Aorta (tissue), 5 donors: ENCODE measurements at places on chromosomes 4 and X.

DNA sequence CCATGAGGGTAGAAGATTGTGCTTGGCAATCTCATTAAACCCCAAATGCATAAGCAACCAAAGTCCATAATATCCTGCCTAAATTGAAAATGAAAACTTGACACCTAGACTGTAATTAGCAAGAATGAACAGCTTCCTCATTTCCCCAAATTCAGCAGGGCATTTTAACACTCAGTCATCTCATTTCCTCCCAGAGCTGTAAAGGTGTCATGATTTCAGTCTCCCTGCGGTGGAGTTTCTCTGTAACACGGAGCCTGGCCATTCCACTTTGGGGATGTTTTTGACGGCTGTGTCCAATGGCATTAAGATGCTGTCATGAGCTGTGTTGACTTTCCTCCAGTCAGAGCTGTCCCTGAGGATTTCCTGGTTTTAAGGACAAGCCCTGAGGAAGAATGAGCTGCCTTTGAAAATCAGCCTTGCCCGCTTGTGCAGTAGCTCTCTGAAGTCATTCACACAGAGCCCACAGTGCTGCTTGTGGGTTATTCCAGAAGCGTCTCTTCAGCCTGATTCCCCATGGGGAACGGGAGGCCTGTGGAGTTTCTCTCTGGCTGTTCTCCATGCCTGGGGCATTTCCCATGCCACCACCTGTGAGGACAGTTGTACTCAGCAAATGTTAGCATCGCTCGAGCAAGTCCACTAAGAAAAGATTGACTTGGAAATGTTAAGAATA lies 187.0 kb downstream of the MID1 start:
- no peak for DNase-seq

DNA sequence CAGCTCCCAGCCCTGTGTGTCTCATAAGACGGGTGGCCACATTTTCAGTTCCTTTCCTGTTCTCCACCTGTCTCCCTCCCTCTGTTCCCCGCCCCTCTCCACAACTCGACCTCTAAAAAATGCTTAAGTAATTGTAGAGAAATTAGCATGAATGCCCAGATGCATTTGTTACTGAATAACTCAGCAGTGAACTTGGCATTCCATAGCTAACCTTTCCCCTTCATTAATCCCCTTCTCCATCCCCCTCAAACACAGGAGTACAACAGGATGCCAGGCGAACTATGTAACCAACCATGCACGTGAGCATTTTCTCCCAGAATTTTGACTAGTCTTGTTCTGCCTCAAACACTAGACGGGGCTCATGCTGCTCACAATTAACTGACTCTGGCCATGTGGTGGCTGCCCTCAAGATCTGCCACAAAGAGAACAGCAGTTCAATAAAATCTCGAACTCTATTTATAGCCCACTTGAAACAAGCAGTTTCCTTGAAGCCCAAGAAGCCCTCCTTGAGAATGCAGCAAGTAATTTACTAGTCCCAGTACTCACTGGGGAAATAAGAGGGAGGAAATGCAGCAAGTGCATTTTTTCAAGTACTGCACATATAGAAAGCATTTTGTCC lies 351.2 kb downstream of the ARHGAP24 start:
- DNase-seq, result peak; percentile 42

- no peak for DNase-seq
Measured at GRCh38 chr4:104490096-104490769, 4.5 kb downstream of the CXXC4 start.

GRCh38 chr4:155818639-155819038 lies 47.4 kb downstream of the ASIC5 start:
- no peak for DNase-seq

GRCh38 chrX:31329298-31329697 lies 257.5 kb upstream of the FTHL17 start:
- no peak for DNase-seq

- DNase-seq, result no peak
Measured at GRCh38 chrX:132423323-132423722, 65.5 kb downstream of the MBNL3 start.

DNA sequence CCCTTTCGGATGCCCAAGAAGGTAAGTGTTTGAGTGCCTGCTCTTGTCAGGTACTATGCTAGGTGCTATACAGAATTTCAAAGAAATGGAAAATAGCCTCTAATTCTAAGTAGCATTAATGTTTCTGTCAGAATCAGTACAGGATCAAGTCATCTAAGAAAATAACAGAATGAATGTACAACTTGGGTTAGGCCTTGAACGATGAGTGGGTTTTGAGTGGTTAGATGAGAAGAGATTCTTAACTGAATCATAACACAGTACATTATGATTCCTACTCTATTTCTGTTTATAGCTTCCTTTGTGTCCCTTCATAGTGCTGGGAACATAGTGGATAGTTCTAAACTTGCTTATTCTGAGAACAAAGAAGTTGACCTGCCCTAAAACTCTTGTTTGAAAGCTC lies 253.9 kb downstream of the GLUD2 start:
- DNase-seq, result no peak

DNA sequence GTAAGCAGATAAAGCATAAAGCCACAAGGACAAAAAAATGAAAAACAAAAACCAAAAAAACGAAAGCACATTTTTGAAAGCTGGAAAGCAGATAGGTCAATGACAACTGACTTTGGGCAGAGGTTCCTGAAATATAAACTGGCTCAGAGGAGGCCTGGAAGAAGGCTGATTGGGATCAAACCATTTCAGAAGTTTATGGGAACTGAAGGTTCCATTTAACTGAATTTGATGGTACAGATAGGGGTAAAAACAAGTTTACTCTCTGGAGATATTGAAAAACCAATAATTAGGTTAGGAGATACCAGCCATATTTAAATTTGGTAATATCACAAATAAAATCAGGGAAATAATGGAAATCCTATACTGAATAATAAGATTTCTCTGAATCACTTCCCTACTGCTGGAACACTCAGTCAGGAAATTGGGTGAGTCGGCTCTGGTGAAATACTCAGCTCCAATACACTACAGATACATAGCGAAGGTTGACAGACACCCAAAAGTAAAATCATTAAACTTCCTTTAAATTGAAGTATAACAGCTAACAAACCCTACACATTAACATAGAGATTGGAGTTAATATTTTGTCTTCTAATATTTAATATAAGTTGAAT lies 1584.3 kb downstream of the STIM2 start:
- no peak for DNase-seq

DNA sequence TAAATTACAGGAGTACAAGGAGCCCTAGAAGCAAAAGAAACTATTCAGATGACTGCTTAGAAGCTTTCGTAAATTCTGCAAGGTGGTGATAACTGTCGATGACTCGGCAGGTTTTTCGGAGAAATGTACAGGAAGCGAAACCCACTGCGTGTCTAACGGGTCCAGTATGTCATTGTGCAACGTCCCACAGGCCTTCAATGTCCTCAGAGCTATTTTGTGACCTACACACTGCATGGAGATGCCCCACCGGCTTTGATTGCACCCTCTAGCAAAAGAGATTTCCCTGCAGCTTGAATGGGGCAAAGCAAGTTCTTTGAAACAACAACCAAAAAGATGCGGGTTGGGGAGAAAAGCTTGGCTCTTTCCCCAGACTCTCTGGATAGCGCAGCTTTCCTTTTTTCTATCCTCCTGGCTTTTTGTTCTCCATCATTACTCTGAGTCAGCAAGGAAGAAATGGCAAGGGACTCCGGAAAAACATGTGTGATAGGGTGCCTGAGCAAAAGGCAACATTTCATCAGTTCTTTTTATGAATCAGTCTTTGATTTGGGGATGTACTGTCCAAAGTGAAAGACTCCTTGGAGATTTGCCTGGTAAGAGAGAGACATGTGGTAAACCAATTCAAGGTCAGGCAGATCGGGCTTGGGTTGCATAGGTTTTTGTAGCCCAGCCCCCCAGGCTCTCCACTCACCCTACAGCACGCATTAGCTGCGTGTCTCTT lies 112.0 kb upstream of the TBL1X start:
- DNase-seq, result no peak

DNA sequence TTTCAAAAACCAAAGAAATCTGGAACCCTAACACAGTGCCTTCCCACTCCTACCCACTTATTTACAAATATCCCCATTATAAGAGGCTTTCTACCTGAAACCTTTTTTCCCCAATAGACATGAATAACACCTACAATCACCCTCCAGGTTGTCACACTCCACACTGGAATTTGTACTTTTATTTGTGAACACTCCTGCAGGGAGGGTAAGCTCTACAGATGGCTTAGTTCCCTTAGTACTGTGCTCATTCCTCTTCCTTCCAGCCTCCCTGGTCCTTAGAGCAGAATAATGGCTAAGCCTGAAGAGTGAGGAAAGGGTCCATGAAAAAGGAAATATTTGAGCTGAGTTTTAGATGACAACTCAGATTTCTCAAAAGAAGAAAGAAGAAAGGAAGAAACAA lies 22.2 kb upstream of the SULT1E1 start:
- DNase-seq, result no peak

DNA sequence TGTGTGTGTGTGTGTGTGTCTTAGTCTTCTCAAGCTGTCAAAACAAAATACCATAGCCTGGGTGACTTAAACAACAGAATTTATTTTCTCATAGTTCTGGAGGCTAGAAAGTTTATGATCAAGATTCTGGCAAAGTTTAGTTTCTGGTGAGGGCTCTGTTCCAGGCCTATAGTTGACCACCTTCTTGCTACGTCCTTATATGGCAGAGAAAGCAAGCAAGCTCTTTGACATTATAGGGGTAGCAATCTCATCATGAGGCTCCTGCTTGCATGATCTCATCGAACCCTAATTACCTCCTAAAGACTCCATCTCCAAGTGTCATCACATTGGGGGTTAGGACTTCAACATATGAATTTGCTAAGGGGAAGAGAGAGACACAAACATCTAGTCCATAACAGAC lies 6.9 kb upstream of the AFP start:
- DNase-seq, result no peak

DNA sequence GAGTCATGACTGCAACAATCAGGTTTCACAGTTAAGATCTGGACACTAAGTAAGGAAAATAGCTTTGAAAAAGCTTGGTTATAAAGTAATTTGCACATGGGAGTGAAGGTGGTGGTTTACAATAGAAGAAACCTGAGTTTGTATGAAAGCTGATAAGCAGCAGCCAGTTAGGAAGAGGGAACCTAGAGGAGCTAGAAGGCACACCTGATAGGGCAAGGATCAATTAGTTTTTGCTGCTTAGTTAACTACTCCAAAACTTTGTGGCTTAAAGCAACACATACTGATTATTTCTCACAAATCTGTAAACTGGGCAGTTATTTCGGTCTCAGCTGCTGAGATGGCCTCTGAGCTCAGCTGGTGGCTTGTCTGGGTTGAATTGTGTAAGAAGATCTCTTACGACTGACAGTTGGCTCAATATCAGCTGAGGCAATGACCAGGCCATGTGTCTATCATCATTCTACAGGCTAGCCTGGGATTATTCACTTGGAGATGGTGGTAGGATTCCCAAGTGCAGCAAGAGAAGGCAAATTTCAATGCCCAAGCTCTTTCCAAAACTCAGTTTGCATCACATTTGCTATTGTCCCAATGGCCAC lies 255.0 kb upstream of the PITX2 start:
- no peak for DNase-seq

GRCh38 chrX:149272690-149273463 lies 232.2 kb downstream of the IDS start:
- DNase-seq, result no peak

- no peak for DNase-seq
Measured at GRCh38 chr4:70426789-70427188, 29.0 kb downstream of the OPRPN start.

GRCh38 chr4:34181891-34182290 lies 2062.4 kb downstream of the ARAP2 start:
- no peak for DNase-seq

GRCh38 chr4:7239844-7240243 lies 47.5 kb downstream of the SORCS2 start:
- DNase-seq, result peak; percentile 27

GRCh38 chrX:136168929-136169735 lies 21.8 kb downstream of the FHL1 start:
- peak; percentile 80 for DNase-seq

GRCh38 chrX:73028876-73029275 lies 26.1 kb downstream of the PABPC1L2B start:
- DNase-seq, result no peak

- no peak for DNase-seq
Measured at GRCh38 chr4:184417802-184418511, 56.4 kb downstream of the IRF2 start.

DNA sequence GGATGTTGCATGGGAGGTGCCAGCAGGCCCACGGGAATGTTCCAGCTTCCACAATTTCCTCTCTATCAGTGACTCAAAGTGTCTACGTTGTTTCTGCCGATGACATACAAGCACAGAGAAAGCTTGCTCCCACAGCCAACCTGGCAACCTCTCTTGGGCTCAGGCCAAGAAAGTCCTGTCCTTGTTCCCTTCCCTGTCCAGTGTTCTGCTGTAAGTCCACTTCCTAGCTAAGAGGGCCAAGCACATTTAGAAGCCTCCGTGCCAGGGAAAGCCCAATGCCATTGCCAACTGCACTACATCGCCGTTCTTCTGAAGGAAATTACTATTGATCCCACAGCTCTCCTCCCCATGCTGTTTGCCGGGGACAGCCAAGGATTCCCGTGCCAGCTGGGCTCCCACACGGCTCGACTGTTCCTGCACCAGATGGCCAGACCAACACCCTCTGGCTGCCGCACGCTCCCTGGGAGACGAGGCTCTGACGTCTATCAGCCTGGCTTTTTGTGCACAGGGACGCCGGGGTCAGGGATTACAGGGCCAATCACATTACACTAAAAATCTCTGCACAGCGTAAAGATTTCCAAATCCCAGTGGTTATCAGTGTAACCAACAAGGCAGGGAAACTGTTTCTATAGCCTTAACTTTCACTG lies 284.0 kb downstream of the BCOR start:
- peak; percentile 78 for DNase-seq

DNA sequence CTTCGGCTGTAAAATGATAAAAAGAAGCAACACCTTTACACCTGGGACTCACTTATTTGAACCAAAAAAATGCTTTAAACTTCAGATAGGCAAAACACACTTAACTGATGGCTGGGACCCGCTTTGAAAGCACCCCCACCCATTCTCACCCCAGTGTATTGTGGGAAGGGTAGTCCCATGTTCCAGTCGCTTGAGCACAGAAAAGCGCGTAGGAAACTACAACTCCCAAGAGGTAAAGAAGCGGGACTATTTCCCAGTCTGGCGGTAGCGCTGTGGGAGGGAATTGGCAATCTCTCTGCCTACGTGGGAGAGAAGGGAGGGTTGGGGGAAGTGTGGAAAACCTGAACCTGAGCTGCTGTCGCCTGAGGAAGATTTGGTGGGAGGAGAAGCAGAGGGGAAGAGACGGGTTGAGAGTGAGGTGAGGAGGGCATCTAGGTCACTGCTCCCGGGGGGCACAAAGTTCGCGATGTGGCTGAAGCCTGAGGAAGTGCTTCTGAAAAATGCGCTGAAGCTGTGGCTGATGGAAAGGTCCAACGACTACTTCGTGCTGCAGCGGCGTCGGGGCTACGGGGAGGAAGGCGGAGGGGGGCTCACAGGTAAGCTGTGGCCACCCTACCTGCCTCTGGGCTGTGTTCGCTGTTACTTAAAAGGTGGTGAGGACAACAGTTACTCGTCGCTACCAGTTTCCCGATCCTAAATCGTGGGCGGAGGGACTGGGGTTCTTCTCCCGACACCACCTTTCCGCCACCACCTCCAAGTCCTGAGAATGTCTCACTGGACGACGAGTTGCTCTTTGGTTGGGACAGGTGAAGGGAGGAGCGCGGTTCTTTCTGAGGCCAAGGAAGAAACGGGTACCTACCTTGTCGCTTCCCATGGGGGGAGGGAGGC lies at the start of gene TBC1D8B:
TBC1D8B (plus strand) TSS at position 286 of the 888 bp plus-strand sequence; CDS start at position 467, 181 bp downstream.
- peak; percentile 84 for DNase-seq
